ENCODE measurements at places on chromosomes 11 and 22.

GRCh38 chr11:119029340-119030028 is 1.2 kb downstream of the SLC37A4 start:
- DNase-seq, result peak; percentile 52

DNA sequence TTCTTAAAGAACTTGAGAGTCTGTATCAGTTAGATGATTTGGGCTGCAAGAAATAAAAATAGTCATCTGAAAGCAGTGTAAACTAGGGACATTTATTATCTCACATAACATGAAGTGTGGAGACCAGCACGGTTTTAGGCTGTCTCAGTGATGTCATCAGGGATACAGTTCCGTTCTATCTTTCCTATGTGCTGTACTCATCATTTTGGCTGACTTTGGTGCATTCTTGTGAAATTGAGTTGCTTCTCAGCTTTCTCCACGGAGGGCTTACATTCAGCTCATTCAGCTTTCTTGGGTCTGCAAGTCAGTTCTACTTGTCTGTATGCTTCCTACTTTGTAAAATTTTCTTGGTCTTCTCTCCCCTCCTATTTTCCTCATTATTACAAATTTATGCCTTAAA is 51.8 kb upstream of the LIN7C start:
- DNase-seq, result no peak

- DNase-seq, result peak; percentile 69
Observed at GRCh38 chr11:58923300-58923788, 15.9 kb upstream of the GLYATL1 start.

DNA sequence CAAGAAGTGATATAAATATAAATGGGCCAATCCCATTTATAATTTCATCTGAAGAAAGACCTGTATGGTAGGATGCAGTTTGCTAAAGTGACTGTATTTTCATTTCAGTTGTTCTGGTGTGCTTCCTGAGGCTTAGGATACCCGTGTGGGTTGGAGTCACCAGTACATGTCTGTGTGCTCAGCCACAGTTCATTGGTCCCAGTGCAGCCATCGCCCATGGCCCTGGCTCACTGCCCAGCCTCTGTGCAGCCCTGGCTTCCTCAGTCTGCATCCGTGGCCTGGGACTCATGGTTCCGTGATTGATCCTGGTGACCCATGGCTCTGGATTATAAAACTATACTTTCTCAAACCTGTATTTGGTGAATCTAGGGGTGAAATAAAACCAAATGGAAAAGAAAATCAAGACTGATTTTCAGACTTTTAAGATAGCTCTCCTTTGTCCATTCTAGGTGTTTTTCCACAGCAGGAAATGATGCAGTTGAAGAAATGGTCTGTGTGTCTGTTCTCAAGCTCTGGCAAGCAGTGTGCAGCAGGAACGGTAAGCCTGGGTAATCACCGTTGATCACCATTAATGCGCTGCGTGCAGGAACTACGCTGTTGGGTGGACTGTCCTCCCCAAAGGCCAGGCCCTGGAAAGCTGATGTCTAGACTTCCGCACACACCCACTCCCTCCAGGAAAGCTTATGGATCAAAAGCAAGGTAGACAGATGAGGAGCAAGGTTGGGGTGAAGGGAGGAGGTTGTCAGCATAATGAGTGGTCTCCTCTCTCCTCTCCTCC is 27.2 kb downstream of the TTC12 start:
- no peak for DNase-seq

DNA sequence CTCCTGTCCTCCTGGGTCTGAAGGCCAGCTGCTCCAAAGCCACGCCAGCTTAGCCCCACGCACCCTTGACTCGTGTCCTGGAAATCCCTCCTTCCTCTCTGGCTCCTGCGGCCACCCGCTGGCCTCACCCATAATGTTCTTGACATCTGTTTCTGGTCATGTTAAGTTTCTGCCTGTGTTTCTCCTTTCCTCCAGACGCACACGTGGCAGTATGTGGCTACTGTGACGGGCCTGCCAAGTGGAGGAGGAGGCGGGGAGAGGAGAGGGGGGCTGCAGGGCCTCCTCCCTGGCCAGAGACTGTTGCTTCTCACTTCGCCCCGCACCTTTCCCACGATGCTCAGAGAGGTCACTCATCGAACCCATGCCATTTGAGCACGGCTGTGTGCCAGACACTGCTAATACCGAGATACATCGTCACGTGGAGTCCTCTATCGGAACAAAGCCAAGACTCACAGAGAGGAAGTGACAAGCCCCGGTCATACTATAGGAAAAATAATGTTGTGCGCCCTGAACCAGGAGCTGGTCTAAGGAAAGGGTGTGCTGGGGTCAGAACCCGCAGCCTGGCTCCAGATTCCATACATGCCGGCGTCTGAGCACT is 11.5 kb downstream of the C1QTNF6 start:
- DNase-seq, result peak; percentile 77

DNA sequence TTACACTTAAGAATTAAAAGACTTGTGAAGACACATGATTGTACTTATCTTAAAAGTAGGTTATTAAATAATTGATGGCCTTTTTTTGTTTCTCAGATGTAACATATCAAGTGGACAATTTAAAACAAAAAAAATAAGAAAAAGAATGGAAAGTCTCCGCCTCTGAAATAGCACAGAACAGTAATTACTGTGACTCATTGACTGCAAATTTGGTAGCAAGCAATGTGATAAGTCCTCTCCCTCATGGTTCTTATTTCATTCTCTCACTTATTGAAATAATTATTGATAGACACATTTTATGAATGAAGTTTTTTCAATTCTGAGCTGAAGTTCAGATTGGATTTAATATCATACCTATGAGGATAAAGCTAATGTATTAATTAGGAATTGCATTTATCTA is 717.9 kb upstream of the LUZP2 start:
- DNase-seq, result no peak
